ENCODE measurements at places on chromosomes 2 and 18.
A peak's percentile ranks its signal among the peaks of the same experiment; 100 is the strongest.

GRCh38 chr2:7525746-7526145 is 608.5 kb downstream of the RNF144A start:
- DNase-seq = no peak

DNA sequence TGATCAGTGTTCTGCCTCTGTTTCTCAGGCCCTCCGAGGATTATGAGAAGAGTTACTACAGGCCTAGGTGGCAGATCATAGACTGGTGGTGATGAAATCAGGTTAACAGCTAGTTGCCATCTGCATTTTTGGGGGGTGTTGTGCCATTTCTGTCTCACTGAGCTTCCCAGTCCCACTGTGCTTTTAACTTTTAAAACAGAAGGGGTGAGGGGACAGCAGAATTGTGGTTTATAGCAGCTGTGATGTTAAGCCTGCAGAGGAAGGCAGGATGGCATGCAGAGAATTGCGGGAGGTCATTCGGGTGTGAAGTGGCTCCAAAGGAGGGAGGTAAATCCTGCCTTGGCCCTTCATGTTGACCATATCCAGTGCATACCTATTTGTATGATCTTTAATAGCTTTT is 5.0 kb downstream of the CAB39 start:
- no peak for DNase-seq

GRCh38 chr2:127330753-127331152 is 36.8 kb upstream of the ERCC3 start:
- DNase-seq = no peak

- no peak for DNase-seq
Measured at GRCh38 chr2:9488583-9489547, 14.5 kb downstream of the IAH1 start.

GRCh38 chr2:160257041-160257742 is 57.1 kb upstream of the ITGB6 start:
- DNase-seq = no peak

DNA sequence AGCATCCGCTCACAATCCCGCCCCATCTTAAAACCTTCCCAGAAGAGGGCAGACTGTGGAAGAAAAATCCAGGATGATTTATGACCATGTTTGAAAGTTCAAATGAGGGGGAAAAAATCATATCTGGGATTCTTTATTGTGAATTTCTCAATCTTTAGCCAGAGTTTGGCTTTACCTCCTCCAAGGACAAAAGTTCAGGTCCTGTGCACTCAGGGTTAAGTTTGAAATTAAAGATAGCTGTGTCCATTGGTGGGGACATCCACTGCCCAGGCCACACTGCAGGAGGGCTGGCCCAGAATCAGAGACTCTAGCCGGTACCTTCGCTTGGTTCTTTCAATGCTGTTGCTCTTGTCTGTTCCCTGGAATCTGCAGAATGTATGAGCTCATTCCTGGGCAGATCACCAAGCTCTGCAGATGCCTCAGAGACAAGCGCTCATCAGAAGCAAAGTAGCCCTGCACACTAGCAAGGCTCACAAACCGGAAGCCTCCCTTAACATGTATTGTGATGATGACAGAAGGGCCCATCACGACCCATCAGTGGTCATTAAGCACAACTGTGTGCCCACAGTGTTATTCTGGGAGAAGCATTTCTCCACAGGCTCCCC is 375.3 kb upstream of the KLHL29 start:
- no peak for DNase-seq

DNA sequence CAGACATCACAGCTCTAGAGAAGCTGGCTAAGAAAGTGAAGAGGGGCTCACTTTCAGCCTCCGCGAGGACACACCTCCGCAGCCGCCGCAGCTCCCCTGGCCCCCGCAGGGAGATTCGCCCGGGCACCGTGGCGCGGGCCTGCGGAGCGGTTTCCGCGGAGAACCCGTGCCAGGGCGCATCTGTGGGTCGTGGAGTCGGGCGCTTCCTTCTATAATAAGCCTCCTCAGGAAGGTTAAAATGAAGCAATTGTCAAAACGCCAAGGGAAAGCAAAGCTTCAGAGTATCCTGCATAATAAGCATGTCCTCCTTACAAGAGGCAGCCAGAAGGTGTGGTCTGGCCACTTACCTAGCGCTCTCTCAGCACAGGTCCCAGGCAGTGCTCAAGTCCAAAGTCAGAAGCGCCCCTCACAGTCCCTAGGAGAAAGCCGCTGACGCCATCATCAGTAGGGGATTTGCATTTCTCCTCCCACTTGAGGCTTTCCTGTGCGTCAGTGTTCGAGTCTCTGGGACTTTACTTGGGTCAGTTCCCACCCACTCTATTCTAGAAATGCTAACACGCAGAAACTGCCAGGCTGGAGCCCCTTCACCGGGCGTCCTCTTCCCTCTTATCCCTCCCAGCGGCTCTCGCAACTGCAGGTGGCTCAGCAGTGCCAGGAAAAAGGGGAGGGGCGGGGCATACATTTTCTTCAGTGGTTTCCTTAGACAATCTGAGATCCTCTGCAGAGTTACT is at the start of gene STAT4:
Gene STAT4 (minus strand): TSS at position 395 of the 731 bp plus-strand sequence. CDS start 2,791 bp downstream, outside the sequence.
- DNase-seq = peak; percentile 78

Measured in effector CD4-positive, alpha-beta T cell (primary cell).